Kasumi-1 (cell line): ENCODE measurements at places on chromosomes 2 and 18.

DNA sequence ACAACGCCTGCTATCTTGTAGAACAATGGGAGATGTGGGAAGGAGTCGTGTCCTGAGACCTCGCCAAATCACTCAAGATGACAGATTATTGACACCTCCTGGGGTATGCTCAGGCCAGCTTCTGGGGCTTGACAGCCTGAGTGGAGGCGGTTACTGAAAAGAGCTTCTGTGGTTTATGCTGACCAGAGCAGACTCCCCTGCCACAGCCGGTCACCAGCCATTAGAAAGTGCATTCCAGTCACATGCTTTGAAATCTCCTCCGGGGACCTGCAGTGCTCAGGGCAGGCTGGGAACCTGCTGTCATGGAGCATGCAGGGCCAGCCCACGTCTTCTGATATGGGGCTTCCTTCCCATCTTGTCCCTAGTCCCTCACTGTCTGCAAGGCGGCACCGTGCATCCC is 215.9 kb downstream of the SEPTIN10 start:
- no peak for DNase-seq

- no peak for DNase-seq
Observed at GRCh38 chr2:150140777-150141176, 346.7 kb downstream of the RND3 start.

DNA sequence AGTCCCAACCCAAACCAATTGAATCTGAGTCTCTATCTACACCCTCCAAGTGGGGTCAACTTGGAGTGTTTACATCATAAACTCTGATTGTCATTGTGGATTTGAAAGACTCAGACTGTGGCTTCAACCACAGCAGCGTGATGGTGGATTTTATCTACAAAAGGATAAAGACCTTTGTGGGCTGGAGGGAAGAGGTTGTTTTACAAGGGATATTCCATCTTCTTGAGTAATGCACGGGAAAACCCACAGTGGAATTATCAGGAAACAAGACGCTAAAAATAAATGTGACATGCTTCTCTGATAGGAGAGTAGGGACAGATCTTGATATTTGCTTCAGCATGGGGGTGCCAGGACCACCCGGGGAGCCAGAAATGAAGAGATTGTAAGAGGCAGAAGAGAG is 93.5 kb downstream of the LPIN1 start:
- DNase-seq: no peak

DNA sequence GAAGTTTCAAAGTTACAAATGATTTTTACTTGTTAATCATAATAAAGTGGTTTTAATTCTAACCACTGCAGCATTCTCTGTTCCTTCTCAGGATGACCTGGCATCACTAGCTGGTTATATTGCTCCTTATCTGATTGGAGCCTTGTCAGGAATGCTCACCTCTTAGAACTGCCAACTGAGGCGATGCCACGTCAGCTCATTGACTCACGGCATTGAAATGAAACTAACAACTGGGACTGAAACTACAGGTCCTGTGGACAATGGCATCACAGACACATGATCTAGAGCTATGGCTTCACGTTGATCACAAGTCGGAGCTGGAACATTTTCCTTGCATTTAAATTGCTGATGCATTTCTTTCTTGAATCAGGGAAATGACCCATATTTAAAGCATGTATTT is 54.9 kb upstream of the MAP2 start:
- no peak for DNase-seq

DNA sequence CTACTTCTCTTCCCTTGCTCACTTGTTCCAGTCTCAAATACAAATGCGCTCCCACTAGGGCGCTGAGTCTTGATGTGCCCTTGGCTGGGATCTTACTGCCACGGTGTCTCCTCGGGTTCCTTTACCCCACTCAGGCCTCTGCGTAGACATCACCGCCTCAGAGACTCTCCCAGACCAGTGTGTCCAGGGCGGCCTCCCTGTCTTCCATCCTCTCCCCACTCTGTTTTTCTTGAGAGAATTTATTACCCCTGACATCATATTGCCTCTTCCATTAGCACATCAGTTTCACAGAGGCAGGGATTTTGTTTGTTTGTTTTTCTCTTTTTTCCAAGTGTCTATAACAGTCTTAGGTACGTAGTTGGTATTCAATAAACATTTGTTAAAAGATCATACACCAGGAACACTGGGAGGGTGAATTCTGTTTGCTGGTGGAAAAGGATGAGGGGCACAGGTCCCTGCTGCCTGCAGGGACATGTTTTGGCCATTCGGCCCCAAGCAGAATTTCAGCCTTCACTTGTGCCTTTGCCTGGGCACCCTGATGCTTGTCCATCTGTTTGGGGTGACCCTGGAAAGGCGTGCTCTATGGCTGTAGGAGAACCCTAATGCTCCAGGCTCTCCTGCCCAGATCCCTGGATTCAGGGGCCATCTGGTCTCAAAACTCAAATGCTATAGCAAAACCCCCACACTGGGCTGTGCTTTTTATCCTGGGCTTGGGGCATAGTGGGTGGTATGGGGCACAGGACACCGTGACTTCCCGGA is 55.0 kb downstream of the RPL37A start:
- no peak for DNase-seq

DNA sequence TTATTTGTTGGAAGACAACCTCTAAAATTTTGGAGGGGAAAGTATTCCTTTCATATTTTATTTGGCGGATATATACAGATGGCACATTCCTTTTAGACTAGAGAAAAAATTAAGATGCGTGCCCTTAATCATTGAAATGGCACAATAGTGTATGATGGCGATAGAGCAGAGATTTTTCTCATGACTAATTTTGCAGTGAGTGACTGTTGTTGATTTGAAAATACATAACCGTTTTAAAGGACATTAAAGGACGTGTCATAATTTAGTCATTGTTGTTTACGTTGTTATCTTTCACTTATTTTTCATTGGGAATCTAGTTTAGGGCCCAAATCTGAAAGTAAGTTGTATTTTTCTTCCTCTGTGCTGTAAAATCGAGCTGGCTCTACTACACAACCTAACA is 61.7 kb downstream of the CERS6 start:
- no peak for DNase-seq

GRCh38 chr2:158498749-158499136 is 42.0 kb downstream of the PKP4 start:
- no peak for DNase-seq

- no peak for DNase-seq
Observed at GRCh38 chr2:172582656-172583055, 26.8 kb downstream of the PDK1 start.

DNA sequence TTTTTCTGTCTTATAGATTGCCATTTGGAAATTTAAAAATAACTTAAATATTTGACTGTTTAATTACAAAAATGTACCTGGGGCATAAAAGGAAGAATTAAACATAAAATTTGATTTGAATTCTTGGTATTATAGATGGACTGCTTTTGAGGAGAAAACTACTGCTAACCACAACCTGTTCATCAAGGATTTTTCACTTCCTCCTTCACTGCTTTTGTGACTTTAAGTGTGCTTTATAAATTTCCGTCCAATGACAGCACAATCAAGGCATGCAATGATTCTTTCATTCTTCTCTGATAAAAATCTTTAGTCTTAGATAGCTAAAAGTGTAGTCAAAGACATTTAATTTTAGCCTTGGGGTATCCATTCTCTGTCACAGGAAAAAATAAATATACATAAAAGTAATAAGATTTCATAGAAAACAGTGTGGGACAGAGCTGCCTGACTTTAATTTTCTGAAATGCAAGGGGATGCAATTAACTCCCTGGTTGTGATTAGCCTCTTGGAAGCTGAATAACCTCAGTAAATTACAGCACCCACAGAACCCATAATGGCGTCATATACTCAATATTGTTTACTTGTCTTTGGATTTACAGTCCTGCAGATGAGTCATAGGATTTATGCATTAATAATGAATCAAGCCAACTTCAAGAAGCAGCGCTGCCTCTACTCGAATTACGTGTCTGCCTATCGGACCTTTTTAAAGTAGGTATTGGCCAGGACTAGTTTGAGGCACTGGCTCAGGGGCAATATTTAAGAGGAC is 587.9 kb downstream of the NRXN1 start:
- DNase-seq: no peak

GRCh38 chr2:20382965-20383810 is 32.5 kb upstream of the PUM2 start:
- DNase-seq: no peak

GRCh38 chr2:9674891-9675414 is 44.2 kb upstream of the YWHAQ start:
- no peak for DNase-seq

DNA sequence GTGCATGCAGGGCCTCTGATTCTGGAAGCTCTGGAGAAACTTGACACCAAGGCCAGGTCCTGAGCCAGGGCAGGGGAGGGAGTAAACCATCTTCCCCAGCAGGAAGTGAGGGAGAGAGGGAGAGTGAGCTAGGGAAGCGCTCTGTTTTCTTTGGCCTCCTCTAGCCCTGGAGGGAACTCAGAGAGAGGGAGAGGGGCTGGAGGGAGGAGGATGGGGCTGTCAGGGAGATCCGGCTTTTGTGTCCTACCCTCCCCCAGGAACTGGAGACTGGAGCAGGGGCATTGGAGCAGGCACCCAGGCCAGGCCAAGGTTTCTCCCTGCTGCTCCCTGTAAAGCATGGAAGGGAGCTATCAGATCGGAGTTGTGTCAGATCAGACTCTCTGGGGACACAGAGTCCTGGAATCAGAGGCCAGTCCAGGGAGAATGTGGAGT is 22.7 kb upstream of the PKDCC start:
- peak; percentile 28 for DNase-seq

DNA sequence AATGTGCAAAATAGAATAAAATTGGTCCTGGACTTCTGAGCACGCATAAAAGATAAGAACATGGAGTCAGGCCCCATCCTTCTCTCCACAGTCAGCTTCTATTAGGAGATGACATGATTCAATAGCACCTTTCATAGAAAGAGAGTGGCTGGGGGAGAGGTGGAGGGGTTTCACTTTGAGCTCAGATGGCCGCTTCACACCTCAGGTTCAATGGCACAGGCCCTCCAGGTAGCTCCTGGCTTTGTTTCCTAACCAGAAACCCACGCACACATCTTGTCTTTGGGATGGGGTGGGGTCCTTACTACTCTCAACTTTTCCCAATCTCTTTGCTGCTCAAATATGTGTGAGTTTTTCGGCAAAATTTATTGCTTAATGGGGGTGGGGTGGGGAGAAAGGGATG is 332.3 kb downstream of the CLIP4 start:
- DNase-seq: no peak

DNA sequence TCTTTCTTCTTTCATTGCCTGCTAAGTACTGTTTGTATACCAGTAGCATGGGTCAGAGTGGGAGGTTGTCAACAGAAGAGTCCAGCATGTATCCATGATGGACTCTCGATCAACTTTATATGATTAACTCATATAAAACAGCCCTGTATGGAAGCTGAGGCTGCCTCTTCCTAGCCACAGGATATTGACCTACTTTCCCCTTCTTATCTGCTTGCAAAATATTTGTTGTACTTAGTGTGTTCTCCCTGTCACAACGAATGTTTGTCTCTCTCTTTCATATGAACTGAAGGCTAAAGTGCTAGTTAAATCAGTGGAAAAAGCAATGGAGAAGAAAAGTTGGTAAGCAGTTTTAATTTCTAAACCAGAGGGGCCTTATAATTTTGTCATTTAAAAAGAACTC is 17.8 kb downstream of the MYO1B start:
- no peak for DNase-seq

GRCh38 chr2:222025881-222026271 is 272.9 kb downstream of the PAX3 start:
- no peak for DNase-seq

DNA sequence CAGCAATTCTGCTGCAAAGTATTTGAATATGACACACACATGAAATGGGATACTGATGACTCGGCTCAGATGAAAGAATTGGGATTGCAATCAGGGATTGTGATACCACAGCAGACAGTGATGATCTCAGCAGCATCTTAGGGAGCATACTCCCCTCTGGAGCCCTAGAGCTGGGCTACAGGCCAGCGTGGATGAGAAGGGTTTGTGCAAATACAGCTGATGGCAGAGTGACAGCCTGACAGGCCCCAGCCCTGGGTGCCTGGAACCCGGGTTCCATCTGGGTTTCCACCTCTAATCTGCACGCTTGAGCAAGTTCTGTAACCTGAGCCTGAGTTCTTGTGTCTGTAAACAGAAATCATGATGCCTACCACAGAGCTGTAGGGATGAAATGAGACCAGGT is 418.0 kb downstream of the LRATD1 start:
- DNase-seq: no peak

DNA sequence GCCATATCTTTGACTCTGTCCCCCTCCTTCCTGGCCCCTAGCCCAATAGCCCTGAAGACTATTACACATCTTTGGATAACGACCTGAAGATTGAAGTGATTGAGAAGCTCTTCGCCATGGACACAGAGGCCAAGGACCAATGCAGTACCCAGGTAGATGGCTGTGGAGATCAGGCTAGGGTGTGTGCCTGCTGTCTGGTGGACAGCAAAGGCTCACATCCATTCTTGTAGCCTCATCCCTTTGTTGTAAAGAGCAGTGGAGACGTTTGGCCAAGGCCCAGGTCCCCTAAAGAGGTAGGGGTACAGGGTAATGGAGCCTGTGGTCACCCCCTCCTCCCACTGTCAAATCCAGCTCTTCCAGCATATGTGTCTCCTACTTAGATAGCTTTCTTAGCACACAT is 81.4 kb downstream of the EPAS1 start:
- no peak for DNase-seq

DNA sequence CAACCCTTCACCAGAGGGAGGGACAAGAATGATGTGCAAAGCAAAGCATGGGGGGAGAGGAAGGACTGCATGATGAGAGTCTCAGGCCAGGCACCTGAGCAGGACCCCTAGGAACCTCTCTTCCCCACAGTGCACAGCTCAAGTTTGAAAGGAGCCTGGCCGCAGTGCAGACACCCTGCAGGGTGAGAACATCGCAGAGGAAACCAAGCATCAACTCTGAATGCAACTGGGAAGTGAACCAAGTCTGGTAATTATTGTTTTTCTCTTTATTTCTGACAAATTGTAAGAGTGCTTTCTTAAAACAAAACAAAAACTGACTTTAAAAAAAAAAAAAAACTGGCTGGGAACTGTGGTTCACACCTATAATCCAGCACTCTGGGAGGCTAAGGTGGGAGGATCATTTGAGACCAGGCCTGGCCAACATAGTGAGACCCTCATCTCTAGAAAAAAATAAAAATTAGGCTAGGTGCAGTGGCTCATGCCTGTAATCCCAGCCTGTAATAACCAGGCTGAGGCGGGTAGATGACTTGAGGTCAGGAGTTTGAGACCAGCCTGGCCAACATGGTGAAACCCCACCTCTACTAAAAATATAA is 15.3 kb downstream of the NPC1 start:
- no peak for DNase-seq

DNA sequence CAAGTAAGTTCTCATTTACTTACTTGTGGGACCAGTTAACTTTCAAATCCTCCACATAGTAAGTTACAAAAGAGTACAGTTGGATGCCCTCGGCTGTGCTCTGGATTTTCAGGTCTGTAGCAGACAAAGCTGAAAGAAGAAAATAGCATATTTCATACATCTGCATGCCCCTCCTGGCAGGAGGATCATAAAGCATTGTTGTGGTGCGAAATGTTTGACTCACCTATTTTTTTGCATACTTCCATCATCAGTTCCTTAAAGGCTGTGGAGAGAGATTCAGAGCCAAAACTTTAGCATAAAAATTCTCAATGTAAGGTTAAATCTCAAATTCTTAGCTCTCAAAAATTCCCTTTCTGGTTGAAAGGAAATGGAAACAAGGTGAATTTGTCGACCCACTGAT is 70.8 kb upstream of the LPIN2 start:
- DNase-seq: no peak

- no peak for DNase-seq
Observed at GRCh38 chr2:204335451-204336058, 209.7 kb upstream of the PARD3B start.
